Psoas muscle (tissue), 8 donors: ENCODE measurements at places on chromosomes 13 and 19.
A peak's percentile ranks its signal among the peaks of the same experiment; 100 is the strongest.

DNA sequence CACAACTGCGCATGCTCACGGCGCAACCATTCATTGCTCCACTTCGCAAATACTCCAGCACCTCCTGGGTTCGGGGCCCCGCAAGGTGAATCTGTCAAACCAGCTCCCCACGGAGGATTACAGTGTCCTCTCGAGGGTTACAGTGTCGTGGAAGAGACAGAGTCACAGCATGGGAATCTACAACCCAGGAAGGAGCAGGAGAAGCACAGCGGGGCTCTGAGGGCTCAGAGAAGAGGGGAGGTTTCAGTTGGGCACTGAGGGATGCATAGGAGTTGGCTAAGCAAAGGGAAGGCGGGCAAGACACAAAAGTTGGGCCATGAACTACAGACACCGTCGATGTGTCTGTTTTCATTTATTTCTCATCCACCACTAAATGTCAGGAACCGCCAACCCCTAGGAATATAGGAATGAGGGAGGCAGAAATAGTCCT lies 1.0 kb upstream of the GTF2F1 start:
- H3K4me1 ChIP-seq, result peaks cover 8% of the 10 kb centered on the region
- H3K27me3 ChIP-seq, result no peaks in the 10 kb centered on the region
- H3K4me3 ChIP-seq, result peak overlapping the region; percentile 78
- no peak for DNase-seq
- no peaks in the 10 kb centered on the region for H3K36me3 ChIP-seq

DNA sequence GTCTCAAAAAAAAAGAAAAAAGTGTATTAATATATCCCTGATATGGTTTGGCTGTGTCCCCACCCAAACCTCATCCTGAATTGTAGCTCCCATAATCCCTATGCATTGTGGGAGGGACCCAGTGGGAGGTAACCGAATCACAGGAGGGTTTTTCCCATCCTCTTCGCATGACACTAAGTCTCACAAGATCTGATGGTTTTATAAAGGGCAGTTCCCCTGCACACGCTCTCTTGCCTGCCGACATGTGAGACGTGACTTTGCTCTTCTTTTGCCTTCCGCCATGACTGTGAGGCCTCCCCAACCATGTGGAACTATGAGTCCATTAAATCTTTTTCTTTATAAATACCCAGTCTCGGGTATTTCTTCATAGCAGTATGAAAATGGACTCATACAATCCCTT lies 17.7 kb downstream of the STK24 start:
- H3K4me1 ChIP-seq, result peaks cover 43% of the 10 kb centered on the region
- H3K36me3 ChIP-seq, result no peaks in the 10 kb centered on the region
- H3K27ac ChIP-seq, result no peak overlapping the region
- no peak for DNase-seq
- no peaks in the 10 kb centered on the region for H3K27me3 ChIP-seq
- H3K4me3 ChIP-seq, result no peak overlapping the region

DNA sequence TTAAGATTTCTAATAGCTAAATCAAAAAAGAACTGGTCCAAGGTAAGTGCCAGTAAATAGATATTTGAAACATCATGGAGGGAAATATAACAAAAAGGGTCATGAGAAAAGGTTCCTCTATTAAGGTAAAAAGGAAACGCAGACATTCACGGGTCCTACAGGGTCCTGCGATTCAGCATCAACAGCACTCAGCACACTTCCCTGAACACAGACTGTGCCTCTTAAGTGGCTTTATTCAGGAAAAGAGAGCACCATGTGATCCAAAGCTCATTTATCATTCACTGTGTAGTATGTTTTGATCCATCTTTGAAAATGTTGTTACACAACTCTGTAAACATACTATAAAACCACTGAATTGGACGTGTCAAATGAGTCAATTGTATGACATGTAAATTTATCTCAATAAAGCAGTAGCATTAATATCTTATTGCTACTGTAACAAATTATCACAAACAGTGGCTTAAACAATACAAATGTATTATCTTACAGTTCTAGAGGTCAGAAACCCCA lies 33.7 kb downstream of the CRYL1 start:
- no peak overlapping the region for H3K4me3 ChIP-seq
- H3K4me1 ChIP-seq, result no peaks in the 10 kb centered on the region
- no peak overlapping the region for H3K27ac ChIP-seq
- H3K27me3 ChIP-seq, result no peaks in the 10 kb centered on the region
- DNase-seq, result no peak

DNA sequence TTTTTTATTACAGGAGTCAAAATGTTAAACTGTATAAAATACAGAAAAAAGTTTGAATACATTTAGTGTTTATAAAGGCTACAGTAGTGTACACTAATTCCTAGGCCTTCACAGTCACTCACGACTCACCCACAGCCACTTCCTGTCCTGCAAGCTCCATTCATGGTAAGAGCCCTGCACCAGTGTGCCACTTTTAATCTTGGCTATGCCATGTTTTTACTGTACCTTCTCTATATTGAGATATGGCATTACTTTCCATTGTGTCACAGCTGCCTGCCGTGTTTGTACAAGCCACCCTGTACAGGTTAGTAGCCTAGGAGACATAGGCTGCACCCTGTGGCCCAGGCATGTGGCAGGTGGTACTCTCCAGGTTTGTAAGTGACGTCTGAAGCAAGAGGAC lies 32.1 kb downstream of the C1QTNF9 start:
- no peak for DNase-seq
- H3K4me1 ChIP-seq, result no peaks in the 10 kb centered on the region
- H3K27ac ChIP-seq, result no peak overlapping the region
- H3K36me3 ChIP-seq, result no peaks in the 10 kb centered on the region
- H3K27me3 ChIP-seq, result no peaks in the 10 kb centered on the region

- no peak overlapping the region for H3K27ac ChIP-seq
- no peaks in the 10 kb centered on the region for H3K36me3 ChIP-seq
- DNase-seq, result no peak
- no peaks in the 10 kb centered on the region for H3K27me3 ChIP-seq
Measured at GRCh38 chr13:103716718-103717117, 650.5 kb upstream of the SLC10A2 start.

GRCh38 chr19:10690341-10690781 lies 10.9 kb upstream of the QTRT1 start:
- H3K36me3 ChIP-seq, result no peaks in the 10 kb centered on the region
- H3K27ac ChIP-seq, result no peak overlapping the region
- H3K27me3 ChIP-seq, result no peaks in the 10 kb centered on the region
- DNase-seq, result no peak
- H3K4me3 ChIP-seq, result no peak overlapping the region

DNA sequence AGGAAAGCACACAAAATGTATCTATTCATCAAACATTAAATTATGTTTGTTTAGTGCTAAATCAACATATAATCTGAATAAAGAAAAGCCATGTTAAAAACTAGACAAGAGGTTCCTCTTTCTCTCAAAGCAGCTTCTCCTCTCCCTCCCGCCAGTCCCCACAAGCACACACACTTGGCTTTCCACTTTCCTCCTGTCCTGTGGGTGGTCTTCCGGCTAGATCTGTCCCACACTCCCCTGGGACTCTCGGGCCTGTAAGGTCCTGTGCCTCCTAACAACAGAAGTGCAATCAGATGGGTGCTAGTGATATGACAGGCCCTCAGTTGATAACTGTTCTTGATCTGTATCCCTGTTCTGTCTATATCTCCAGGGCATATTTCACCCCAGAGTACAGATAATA lies 45.6 kb upstream of the RAP2A start:
- no peak overlapping the region for H3K4me3 ChIP-seq
- H3K27ac ChIP-seq, result no peak overlapping the region
- no peak for DNase-seq
- H3K27me3 ChIP-seq, result no peaks in the 10 kb centered on the region

DNA sequence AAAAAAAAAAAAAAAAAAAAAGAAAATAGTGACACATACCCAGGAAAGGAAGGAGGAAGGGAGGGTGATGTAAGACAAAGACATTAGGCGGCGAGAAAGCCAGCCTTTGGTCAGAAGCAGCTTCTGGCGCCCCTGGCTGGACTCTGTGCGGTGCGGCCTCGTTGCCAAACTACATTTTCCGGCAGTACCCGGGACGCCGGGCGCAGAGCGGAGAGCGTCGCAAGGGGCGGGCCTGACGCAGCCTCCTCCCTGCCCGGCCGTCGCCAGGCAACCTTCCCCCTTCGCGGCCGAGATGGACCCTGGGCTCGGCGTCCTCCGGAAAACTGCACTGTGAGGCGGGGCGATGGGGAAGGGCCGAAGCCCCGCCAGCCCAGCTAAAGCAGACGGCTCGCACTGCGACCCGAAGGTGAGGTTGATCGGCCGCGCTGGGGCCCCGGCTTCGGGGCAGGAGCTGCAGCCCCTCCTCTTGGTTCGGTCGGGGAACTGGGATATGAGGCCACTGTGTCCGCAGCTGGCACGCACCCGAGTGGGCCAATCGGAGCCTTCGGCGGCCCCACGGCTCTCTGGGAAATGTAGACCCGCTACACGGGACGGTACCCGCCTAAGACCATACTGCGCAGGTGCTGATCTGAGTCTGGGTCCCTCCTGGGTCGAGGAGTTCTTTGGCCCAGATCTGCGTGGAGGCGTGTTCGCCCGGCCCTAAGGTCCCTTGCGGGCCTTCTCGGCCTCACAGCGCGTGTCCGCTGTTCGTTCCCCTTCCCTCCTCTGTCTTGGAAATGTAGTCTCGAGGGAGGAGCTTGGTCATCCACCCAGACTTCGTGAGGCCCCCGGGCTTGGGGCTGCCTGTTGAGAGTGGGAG lies 2.3 kb upstream of the MZF1 start:
- peak; percentile 91 for DNase-seq
- peak overlapping the region; percentile 94 for H3K4me3 ChIP-seq
- H3K4me1 ChIP-seq, result peaks cover 18% of the 10 kb centered on the region
- H3K27me3 ChIP-seq, result no peaks in the 10 kb centered on the region
- peaks cover 10% of the 10 kb centered on the region for H3K36me3 ChIP-seq
- H3K27ac ChIP-seq, result peak overlapping the region; percentile 99

- DNase-seq, result peak; percentile 87
- no peaks in the 10 kb centered on the region for H3K27me3 ChIP-seq
- H3K4me3 ChIP-seq, result peak overlapping the region; percentile 45
- H3K4me1 ChIP-seq, result peaks cover 42% of the 10 kb centered on the region
Measured at GRCh38 chr19:11138601-11139300, 16.8 kb downstream of the SPC24 start.

- H3K4me1 ChIP-seq, result no peaks in the 10 kb centered on the region
- H3K4me3 ChIP-seq, result no peak overlapping the region
- H3K36me3 ChIP-seq, result no peaks in the 10 kb centered on the region
- H3K27ac ChIP-seq, result no peak overlapping the region
Measured at GRCh38 chr13:27822873-27823311, 30.6 kb downstream of the GSX1 start.

- no peak overlapping the region for H3K4me3 ChIP-seq
- DNase-seq, result no peak
Measured at GRCh38 chr19:11017275-11018035, 56.6 kb downstream of the SMARCA4 start.

GRCh38 chr13:40381935-40382764 lies 284.3 kb downstream of the FOXO1 start:
- no peaks in the 10 kb centered on the region for H3K4me1 ChIP-seq
- H3K27me3 ChIP-seq, result no peaks in the 10 kb centered on the region
- no peak overlapping the region for H3K4me3 ChIP-seq
- DNase-seq, result peak; percentile 77
- H3K36me3 ChIP-seq, result no peaks in the 10 kb centered on the region

DNA sequence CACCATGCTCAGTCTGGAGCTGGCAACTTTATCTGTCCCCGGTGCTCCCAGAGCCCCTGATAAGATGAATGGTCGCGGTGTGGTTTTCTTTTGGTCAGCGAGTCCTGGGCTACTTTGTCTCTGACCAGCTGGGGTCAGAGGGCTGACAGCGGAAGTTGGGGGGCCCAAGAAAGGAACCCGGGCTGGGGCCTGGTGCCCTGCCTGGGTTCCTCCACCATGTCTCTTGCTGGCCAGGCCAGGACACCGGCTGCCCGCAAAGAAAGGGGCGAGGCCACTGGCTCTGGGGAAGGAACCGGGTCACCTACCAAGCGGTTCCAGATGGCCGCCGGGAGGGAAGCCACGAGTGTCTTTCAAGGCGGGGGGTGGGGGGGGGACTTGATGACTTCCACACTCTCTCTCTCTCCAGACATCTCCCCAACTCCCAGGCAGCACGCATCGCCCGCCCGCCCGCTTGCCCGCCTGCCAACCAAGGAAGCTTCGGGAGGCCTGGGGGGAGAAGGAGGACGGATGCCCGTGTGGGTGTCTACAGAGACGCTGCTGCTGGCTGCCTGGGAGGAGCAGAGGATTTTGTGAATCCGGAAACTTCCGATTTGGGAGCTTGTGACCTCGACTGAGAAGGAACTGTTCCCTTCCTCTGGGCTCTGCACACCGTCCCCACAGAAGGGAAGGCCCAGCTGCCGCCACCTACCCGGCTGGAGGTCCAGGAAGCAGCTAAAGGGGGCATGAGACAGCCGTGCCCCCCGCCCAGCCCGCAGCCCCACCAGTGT lies 1.1 kb downstream of the PIP5K1C start:
- H3K27me3 ChIP-seq, result no peaks in the 10 kb centered on the region
- DNase-seq, result peak; percentile 62
- peak overlapping the region; percentile 68 for H3K27ac ChIP-seq
- H3K36me3 ChIP-seq, result no peaks in the 10 kb centered on the region
- peak overlapping the region; percentile 72 for H3K4me3 ChIP-seq
- H3K4me1 ChIP-seq, result peaks cover 6% of the 10 kb centered on the region

DNA sequence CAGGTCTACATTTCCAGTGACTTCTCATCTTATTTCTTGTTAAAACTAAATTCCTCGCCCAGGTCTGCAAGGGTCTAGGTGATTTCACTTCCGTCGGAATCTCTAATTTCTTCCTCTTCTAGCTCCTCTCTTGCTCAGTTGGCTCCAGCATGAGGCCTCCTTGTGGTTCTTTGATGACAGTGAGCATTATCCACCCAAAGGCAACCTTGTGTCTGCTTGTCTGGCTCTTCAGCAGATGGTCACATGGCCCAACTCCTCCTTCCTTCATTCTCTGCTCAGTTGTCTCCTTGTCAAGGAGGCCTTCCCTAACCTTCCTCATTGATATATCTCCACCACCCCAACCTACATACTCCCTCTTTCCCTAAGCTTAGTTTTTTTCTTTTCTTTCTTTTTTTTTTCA lies 1391.4 kb downstream of the EFNB2 start:
- DNase-seq, result no peak
- H3K36me3 ChIP-seq, result no peaks in the 10 kb centered on the region
- H3K27ac ChIP-seq, result no peak overlapping the region

- no peak for DNase-seq
- no peaks in the 10 kb centered on the region for H3K36me3 ChIP-seq
- H3K4me1 ChIP-seq, result no peaks in the 10 kb centered on the region
- no peak overlapping the region for H3K4me3 ChIP-seq
- H3K27ac ChIP-seq, result no peak overlapping the region
Measured at GRCh38 chr13:108377646-108378206, 108.2 kb downstream of the TNFSF13B start.

GRCh38 chr19:4951656-4952055 lies 17.3 kb upstream of the KDM4B start:
- H3K27ac ChIP-seq, result no peak overlapping the region
- H3K4me1 ChIP-seq, result no peaks in the 10 kb centered on the region
- H3K4me3 ChIP-seq, result no peak overlapping the region
- no peaks in the 10 kb centered on the region for H3K36me3 ChIP-seq
- no peaks in the 10 kb centered on the region for H3K27me3 ChIP-seq
